ENCODE measurements at places on chromosomes 12 and 14.

DNA sequence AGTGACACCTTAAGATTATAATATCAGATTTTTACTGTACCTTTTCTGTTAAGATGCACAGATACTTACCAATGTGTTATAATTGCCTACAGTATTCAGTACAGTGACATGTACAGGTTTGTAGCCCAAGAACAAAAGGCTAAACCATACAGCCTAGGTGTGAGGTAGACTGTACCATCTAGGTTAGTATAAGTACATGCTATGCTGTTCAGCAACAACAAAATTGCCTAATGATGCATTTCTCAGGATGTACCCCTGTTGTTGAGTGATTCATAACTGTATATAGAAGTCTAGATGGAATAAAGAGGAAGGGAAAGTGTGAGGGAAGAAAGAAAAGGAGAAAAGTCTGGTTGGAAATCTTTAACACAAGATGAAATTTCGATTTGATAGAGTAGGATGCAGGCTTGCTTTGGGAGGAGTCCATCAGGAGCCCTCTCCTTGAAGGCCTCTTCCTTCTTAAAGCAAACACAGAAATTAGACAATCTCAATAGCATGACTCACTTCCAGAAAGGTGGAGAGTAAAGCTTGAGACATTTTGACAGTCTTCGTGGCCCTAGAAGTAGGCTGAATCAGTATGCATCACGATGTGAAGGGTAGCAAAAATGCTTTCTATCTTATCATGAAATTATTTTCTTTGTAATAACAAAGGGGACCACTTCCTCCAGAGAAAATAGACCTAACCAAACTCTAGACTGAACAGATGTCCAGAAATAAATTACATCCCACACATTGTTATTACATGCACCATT, 191.5 kb downstream of the SYT1 start:
- no peak for DNase-seq

- no peak for DNase-seq
Observed at GRCh38 chr14:30296931-30297405, 262.0 kb upstream of the G2E3 start.

- DNase-seq: no peak
Observed at GRCh38 chr12:124381456-124382296, 86.8 kb downstream of the RFLNA start.

- no peak for DNase-seq
Observed at GRCh38 chr14:22190411-22191191, 398.4 kb downstream of the DAD1 start.

DNA sequence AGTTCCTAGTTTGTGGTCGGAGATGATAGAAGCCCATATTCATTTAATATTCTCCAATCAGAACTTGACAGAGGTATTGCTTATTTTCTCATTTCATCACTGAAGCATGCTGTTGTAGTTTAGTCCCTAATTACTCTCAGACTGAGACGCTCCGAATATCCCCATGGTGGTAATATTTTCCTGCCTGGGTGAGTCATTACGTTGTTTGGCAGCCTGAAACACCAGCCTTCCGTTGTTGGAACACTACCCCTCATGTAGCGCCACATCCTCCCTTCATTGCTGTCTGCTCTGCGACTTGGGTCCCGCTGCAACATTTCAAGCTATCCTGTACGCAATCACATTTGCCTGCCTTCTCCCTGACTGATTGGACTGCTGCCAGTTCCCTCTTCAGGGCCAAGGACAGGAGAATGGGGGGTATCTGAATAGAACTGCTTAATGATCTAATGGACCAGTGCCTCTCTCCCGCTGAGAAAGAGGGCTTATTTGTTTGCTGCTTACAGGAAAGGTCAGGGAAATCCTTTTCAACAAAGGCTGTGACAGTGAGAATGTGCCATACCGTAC, 369.1 kb downstream of the NPAS3 start:
- no peak for DNase-seq

- DNase-seq: no peak
Observed at GRCh38 chr14:70631948-70632347, 9.8 kb upstream of the TTC9 start.

DNA sequence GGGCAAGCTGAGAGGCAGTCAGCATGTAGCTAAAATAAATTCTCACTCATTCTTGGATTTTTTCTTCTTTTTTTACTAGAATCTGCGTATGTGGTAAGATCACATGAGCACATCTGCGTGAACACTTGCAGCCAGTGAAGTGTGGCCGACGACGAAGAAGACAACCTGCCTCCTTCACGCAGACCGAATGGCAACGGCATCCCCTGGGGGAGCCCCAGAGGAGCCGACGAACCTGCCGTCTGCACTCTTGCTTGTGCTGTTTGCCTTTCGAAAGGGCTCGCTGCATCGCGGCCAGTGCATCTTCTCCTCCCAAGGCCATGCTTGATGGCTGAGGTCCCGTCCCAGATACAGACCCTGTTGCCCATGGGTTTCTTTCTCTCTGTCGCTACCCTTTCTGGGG, 113.8 kb downstream of the KCNK10 start:
- DNase-seq: no peak

GRCh38 chr14:76186308-76187027, 34.7 kb downstream of the GPATCH2L start:
- no peak for DNase-seq

- no peak for DNase-seq
Observed at GRCh38 chr12:92661269-92661668, 41.5 kb upstream of the PLEKHG7 start.

DNA sequence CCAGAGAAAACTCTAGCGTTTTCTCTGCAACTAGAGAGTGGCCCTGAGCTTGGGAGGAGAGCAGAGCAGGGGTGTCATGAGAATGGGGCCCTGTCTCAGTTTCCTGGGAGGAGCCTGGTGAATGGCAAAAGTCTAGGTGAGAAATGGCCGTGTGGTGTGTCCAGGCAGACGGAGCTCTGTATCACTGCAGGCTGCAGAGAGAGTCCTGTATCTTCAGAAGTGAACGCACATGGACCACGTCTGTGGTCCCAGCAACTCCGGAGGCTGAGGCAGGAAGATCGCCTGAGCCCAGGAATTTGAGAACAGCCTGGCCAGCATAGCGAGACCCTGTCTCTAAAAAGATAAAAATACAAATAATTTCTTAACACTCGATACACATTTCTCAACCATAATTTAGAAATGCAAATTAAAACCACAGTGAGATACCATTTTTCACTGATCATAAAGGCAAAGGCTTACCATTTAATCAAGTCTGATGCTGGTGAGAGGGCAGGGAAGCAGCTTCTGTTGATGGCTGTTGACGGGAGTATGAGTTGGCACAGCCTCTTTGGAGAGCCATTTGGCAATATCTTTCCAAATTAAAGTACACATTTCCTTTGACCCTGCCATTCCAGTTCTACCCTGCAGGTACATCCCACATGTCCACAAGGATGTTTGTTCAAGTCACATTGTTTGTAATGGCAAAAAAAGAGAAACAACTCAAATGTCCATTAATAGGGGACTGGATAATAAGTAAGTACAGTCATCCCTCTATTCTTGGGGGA, 51.0 kb downstream of the NFKBIA start:
- DNase-seq: no peak
